ENCODE measurements at places on chromosomes 6 and 20.

- peak; percentile 74 for DNase-seq
- no peak overlapping the region for H3K4me3 ChIP-seq
- peaks cover 2% of the 10 kb centered on the region for H3K27me3 ChIP-seq
- H3K27ac ChIP-seq = no peak overlapping the region
- peaks cover 19% of the 10 kb centered on the region for H3K4me1 ChIP-seq
These were observed 170.2 kb downstream of the NFATC2 start for GRCh38 chr20:51372176-51372803.

GRCh38 chr20:326645-327185, 1.4 kb downstream of the SOX12 start:
- H3K4me1 ChIP-seq = peaks cover 21% of the 10 kb centered on the region
- H3K36me3 ChIP-seq = no peaks in the 10 kb centered on the region
- peak overlapping the region; percentile 69 for H3K4me3 ChIP-seq
- H3K27me3 ChIP-seq = no peaks in the 10 kb centered on the region
- DNase-seq = no peak

DNA sequence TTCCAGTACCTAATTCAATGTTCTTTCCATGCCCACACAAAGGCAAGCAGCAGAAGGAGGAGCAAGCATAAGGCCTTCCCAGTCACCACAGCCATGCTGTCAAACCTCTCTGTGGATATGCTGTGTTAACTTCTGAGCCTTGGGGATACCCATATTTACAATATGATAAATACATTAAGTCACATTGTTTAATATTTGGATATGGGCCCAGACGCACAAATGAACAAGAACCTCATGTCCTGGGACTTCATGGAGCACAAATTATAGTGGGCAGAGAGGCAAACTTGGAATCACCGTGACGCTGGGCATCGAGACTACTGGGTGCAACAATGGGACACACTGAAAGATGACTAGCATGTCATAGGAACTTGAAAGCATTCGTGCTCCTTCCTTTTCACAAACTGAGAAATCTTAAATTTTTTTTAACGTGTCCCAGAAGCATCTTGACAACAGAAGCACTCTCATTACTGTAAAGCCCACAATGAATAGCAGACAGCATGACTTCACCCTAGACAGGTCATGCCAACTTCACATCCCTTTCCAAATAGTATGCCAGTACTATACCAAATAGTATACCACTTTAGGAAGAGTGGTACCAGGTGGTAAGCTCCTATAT, 16.0 kb downstream of the SOD2 start:
- DNase-seq = no peak
- H3K36me3 ChIP-seq = no peaks in the 10 kb centered on the region
- H3K27ac ChIP-seq = no peak overlapping the region
- no peak overlapping the region for H3K4me3 ChIP-seq

DNA sequence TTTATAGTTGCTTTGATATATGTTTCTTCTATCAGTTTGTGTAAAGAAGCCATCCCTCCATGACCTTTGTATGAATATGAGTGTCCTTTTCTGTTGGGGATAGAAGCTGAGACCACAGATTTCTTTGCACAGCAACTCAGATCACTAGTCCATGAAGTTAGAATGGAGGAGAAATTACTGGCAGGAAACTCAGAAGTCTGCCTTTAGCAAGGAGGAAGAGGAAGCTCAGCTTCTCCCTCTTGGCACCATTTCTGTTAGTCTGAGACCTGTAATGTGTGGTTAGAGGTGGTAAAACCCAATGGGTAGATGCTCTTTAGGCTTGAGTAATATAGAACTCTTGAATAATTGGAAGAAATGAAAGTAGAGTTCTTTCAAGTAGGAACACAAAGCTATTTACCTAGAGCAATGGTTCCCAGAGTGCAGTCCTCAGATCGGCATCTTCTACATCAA, 995.3 kb upstream of the FLRT3 start:
- no peak for DNase-seq
- H3K27ac ChIP-seq = no peak overlapping the region

DNA sequence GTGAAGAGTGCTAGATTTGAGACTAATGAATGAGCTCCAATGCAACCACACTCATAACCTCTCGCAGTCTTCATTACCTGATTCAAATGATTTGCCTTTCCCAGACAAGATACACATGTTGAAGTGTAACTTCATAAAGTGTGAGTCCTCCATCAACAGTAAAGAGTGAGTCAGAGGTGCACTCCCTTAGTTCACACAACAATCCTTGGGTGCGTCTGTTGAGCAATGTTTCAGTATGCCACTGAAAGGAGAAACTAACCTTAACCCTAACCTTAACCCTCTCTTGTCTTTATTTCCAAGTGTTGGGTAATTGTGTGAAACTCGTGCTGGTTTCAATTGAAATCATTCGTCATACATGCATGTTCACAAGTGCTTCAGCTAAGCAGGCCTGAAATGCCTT, 21.0 kb upstream of the RIN2 start:
- peak overlapping the region; percentile 46 for H3K27ac ChIP-seq
- no peaks in the 10 kb centered on the region for H3K27me3 ChIP-seq
- H3K36me3 ChIP-seq = no peaks in the 10 kb centered on the region
- H3K4me1 ChIP-seq = peaks cover 17% of the 10 kb centered on the region

DNA sequence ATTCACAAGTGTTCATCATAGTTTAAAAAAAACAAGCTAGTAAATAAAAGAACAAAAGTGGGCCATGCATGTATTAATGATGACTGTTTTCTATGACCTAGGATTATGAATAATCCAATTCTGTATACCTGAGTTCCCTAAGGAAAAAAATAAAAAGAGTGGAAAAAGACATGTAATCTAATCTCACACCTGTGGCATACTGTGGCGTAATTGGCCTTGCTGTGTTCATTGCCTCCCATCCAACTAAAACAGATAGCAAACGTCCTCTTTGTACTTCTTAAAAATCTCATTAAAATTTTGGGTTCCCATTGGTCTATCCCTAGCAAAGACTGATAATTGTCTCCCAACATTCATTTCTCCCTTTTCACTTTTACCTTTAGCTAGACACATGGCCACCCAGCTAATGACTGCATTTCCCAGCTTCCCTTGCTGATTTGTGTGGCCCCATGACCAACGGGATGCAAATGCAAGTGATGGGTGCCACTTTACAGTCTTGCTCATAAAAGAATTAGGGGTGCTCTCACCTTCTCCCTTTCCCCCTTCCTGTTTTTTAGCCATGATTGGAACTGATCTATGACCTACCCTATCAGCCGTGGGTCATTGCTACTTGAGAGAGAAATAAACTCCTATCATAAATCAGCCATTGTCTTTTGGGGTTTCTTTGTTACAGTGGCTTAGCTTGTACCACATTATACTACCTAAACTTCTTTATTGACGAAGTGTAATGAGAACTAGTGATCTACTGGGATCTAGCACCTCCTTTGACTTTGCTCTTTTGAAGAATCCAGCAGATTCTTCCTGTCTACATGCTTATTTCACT, 32.0 kb upstream of the TBC1D22B start:
- no peak overlapping the region for H3K4me3 ChIP-seq
- no peaks in the 10 kb centered on the region for H3K36me3 ChIP-seq
- no peak for DNase-seq
- H3K4me1 ChIP-seq = peaks cover 15% of the 10 kb centered on the region

- no peaks in the 10 kb centered on the region for H3K36me3 ChIP-seq
- no peak for DNase-seq
- no peak overlapping the region for H3K27ac ChIP-seq
- no peaks in the 10 kb centered on the region for H3K27me3 ChIP-seq
These were observed 51.3 kb downstream of the EFCAB8 start for GRCh38 chr20:32909896-32910571.

GRCh38 chr6:163985710-163986109, 571.2 kb downstream of the QKI start:
- H3K4me1 ChIP-seq = peaks cover 15% of the 10 kb centered on the region
- H3K27me3 ChIP-seq = no peaks in the 10 kb centered on the region
- H3K36me3 ChIP-seq = no peaks in the 10 kb centered on the region
- DNase-seq = no peak
- H3K4me3 ChIP-seq = no peak overlapping the region
- H3K27ac ChIP-seq = peak overlapping the region; percentile 33

GRCh38 chr6:142187209-142187608, 40.1 kb downstream of the VTA1 start:
- no peak overlapping the region for H3K27ac ChIP-seq
- H3K36me3 ChIP-seq = peaks cover 26% of the 10 kb centered on the region
- peak; percentile 52 for DNase-seq
- H3K4me3 ChIP-seq = no peak overlapping the region

DNA sequence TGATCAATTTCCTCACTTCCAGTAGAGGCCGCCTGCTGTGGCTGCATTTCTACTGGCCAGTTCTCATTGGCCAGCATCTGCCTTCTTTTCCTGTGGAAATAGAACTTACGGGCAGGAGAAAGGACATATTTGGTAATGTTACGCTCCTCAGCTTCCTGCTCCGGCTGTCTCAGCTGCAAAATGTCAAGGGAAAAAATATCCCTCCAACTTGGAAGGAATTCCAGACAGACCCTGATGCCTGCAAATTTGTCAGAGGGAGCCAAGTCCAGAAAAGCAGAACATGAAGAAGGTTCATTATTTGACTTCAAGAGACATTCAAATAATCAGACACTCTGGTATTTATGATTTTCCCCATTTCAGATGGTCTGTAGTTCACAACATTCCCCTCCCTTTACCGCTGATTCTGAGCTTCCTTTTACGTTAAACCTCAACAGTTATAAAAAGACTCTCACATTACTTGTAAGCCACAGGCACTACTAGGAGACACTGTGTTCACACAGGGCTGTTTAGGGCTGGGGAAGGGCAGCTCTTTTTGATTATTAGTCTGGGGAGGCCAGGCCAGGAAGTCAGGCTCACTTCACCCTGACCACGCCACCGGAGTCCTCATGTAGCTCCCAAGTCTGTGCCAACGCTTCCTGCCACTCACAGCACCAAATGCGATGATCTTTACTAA, 179.6 kb upstream of the CCN2 start:
- H3K4me3 ChIP-seq = no peak overlapping the region
- H3K36me3 ChIP-seq = no peaks in the 10 kb centered on the region
- DNase-seq = peak; percentile 20
- no peaks in the 10 kb centered on the region for H3K27me3 ChIP-seq
- H3K4me1 ChIP-seq = peaks cover 37% of the 10 kb centered on the region
- H3K27ac ChIP-seq = peak overlapping the region; percentile 82

DNA sequence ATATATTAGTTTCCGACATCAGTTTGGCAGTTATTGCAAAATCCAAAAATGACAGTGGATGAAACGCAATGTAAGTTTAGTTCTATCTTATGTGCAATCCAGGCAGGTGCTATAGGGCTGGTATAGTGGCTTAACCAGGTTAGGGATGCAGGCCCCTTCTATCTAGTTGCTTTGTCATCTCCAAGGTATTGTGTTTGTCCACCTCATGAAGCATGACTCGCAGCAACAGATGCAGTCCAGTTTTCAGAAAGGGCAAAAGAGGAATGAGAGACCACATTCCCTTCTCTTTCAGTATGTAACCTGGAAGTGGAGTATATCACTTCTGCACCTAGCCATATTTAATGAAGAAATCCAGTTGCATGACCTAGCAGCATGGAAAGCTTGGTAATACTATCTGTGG, 59.7 kb downstream of the PKIB start:
- no peak overlapping the region for H3K4me3 ChIP-seq
- no peak for DNase-seq
- H3K27me3 ChIP-seq = no peaks in the 10 kb centered on the region
- no peaks in the 10 kb centered on the region for H3K4me1 ChIP-seq

DNA sequence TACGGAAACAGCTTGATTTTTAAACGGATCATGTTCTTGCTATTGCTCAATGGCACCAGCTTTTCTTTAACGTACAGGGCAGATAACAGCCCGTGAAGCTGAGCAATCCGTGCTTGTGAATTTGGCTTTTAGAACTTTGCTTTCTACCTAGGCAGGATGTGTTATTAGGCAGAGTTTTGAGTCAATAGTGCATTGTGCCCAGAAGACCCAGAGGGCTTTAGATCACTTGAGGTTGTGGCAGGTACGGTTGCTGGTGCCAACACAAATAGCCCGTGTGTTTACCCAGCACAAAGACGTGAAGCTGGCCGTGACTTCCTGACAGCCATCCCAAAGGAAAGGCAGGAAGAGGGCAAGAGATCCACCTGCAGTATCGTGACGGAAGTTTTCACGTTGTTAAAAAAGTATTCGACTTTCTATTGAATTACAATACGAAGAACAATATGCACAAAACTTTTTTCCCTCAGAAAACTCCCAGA, 117.4 kb upstream of the FRMD1 start:
- no peak overlapping the region for H3K27ac ChIP-seq
- DNase-seq = no peak
- no peaks in the 10 kb centered on the region for H3K4me1 ChIP-seq
- peaks cover 15% of the 10 kb centered on the region for H3K27me3 ChIP-seq
- no peak overlapping the region for H3K4me3 ChIP-seq
- H3K36me3 ChIP-seq = no peaks in the 10 kb centered on the region

GRCh38 chr6:111537528-111537920, 54.5 kb upstream of the REV3L start:
- no peaks in the 10 kb centered on the region for H3K36me3 ChIP-seq
- H3K4me1 ChIP-seq = peaks cover 14% of the 10 kb centered on the region
- no peak for DNase-seq
- no peak overlapping the region for H3K27ac ChIP-seq
- H3K4me3 ChIP-seq = no peak overlapping the region
- no peaks in the 10 kb centered on the region for H3K27me3 ChIP-seq

DNA sequence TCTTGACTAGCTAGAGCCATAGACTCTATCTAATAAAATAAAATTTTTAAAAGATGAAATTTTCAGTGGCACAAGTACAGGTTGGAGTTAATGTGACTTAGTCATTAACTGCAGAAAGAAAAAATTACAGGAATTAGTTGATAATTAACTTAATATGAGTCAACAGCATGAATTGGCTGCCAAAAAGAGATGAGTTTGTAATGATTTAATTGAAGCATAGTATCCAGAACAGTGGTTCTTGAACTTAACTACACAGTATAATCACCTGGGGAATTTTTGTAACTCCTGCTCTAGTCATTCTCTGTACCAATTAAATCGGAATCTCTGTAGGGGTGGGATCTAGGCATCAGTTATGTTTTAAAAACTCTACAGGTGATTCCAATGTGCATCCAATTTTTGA, 46.3 kb upstream of the HMGN3 start:
- no peak for DNase-seq
- H3K4me3 ChIP-seq = no peak overlapping the region
- no peaks in the 10 kb centered on the region for H3K36me3 ChIP-seq
- H3K4me1 ChIP-seq = no peaks in the 10 kb centered on the region

DNA sequence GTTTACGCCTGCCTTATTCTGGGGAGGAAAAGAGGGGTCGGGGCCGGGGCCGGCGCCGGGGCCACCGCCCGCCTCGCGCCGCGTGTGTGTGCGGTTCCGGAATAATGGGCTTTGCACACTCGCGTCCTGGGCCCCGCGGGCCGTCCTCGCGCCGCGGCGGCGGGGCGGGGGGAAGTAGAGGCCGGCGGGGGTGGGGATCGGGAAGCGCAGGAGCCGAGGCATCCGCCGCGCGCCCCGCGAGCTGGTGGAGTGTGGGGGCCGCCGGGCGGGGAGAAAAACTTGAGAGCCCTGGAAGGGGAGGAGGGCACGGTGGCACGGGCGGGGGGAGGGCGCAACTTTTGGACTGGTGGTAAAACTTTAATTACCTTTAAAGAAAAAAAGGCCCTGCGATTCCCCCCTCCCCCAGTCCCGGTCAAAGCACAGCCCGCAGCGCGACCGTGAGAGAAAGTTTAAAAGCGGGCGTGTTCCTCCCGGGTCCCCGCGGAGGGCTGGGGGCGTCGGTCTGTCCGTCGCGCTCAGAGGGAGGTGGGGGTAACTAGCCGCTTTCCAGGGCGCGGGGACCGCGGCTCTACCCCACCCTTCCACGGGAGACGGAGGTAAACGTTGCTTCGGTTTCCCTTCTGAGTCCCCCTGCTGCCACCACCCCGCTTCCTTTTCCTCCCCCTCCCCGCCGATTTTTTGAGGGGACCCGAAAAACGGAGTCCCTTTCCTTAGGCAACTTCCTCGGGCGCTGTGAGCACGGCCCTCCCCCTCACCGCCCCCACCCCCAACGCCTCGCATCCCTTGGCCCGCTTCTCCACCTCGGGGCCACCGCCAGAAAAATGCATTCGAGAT, 1.9 kb downstream of the L3MBTL3 start:
- H3K4me3 ChIP-seq = peak overlapping the region; percentile 88
- peak overlapping the region; percentile 87 for H3K27ac ChIP-seq
- peak; percentile 40 for DNase-seq
- peaks cover 3% of the 10 kb centered on the region for H3K4me1 ChIP-seq
- H3K36me3 ChIP-seq = no peaks in the 10 kb centered on the region

All from heart right ventricle (tissue), 16 donors.